ENCODE measurements at places on chromosomes 4 and X.

- DNase-seq, result no peak
These were observed 713.4 kb downstream of the PCDH18 start for GRCh38 chr4:136818811-136819330.

GRCh38 chr4:122796801-122797404, 29.7 kb upstream of the FGF2 start:
- DNase-seq, result no peak

- DNase-seq, result peak; percentile 10
These were observed 12.4 kb upstream of the PIN4 start for GRCh38 chrX:72169008-72169728.

DNA sequence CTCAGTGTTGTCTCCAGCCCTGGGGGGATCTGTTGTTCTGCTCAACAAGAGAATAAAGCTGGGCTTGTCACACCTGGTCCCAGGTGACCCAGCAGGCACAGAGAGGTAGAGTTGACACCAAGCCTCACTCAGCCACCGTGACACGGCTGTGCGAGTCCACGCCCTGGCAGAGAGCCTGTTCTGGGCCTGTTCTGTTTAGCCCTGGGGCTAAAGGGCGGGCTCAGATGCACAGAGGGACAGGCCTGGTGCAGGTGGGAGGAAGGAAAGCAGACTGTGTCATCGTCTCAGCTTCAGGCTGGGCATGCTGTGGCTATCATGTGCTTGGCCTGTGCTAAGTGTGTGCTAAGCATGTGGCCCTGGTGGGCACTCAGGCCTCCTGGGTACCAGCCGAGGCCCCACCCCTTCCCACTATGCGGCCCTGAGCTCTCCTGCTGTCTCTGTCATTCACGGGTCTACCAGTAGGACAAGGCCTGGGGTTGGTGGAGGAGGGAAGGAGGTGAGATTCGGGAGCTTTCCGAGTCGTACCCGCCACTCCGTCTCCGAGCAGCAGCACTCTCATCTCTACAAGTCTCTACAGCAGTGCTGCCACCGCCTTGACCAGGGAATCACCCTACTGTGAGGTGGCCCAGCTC, 10.8 kb downstream of the WFS1 start:
- DNase-seq, result no peak

GRCh38 chr4:15649914-15650545, 5.1 kb downstream of the FBXL5 start:
- DNase-seq, result peak; percentile 15

GRCh38 chr4:6749340-6750171, 33.0 kb upstream of the KIAA0232 start:
- DNase-seq, result no peak

- no peak for DNase-seq
These were observed 485.5 kb downstream of the TRAM1L1 start for GRCh38 chr4:116599859-116600258.

GRCh38 chr4:95693594-95693993, 144.8 kb upstream of the UNC5C start:
- DNase-seq, result no peak

- no peak for DNase-seq
These were observed 106.0 kb upstream of the PLAC1 start for GRCh38 chrX:134764202-134764785.

DNA sequence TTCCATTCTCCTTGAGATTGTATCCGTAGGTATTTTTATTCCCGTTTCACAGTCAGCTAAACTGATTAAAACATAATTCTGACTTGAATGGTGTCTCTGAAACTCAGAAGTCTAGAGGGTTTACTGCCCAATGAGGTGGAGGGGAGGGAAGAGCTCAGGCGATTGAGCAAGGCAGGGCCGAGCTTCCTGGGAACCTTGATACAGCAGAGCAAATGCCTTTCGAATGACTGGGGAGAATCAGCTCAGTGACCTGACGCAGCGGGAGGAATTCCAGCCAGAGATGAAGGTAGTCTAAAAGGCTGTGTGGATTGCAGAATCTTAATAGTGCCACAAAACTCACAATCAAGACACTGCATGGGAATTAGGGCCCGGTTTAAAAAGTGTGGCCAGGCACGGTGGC, 233.6 kb downstream of the EVC2 start:
- no peak for DNase-seq

DNA sequence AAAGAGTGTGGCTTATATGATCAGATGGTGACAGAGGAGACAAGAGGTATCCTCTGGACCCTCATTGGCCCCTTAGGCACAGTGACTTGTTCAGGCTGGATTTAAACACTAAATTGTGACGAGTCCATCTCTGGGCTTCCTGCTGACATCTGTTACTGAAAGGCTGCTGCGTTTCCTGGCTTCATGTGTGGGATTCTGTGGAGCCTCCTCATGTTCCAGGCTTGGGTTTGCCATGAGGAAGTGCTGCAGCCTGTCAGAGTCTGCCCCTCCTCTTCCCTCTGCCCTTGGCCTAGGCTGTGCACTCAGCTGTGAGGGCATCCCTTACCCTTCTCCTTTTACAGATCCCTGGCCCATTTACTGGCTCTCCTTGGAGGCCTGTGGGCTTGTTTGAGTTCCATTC, 159.1 kb upstream of the TTC29 start:
- DNase-seq, result no peak

DNA sequence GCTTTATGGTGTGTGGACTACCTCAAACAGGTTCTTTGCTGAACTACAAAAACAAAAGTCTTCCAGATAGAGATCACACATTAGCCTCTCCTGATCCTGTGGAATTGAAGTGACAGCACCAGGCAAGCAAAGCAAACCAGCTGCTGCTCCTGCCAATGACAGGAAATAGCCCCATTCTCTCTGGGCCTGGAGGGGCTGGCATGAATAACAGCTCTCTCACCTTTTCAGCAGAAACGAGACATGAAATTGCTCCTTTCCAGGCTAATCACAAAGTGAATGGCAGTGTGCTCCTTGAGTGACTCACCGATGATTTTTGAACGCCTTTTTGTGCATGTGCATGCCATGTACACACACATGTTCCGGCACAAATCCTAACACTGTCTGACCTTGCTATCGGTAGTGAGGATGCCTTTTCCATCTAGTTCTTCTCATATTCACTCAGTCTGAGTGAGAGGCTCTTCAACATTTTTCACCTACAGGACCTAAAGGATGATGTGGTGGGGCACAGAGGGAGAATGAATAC, 24.4 kb downstream of the MFAP3L start:
- DNase-seq, result no peak

DNA sequence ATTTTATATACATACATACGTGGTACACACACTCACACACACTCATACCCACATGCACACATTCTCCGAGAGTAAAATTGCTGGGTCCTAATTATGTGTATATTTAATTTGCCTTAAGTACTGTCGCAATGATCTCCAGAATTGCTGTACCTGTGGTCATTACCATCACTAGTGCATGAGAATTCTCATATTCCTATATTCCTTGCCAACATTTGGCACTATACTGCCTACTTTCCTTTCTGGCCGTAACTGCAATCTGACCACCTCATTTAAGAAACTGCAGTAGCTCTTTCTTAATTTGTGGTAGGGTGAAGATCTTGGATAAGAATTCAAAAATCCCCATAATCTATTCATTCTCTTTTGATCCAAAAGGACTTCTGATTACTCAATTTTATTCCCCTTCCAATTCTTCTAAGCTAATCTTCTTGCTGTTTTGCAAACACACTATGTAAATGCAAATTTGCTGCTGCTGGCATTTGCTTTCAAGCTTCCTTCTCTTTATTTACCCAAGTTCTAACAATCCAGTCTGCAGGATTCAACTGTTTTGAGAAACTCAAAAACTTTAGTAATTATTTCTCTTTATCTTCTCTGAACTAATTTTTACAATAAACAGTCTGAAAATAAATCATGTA, 45.1 kb downstream of the ASIC5 start:
- no peak for DNase-seq

DNA sequence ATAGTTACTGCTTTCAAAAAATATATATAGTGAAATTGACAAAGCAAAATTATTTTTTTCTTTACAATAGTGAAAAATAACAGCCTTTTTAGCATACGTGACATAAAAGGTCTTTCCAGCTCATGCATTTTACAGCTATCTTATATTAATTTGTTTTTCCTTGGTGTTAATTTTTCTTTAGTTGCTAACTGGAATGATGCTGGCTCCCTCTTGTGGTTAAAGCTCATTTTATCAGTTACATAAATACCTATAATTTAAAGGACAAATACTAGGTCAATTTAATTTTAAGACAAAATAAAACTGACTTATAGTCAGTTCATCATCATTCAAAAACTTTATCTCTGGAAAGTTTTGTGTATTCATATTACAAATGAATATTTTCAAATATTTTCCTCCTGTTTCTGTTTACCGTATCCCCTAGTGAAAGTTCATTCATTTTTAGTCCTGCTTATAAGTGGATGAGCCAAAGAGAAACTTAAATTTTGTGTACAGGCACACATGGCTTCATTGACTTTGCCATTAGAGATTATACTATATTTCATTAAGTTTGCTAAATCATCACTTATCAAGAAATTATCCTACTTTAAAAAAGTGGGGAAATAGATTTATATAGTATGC, 9.9 kb upstream of the ANAPC4 start:
- DNase-seq, result no peak

DNA sequence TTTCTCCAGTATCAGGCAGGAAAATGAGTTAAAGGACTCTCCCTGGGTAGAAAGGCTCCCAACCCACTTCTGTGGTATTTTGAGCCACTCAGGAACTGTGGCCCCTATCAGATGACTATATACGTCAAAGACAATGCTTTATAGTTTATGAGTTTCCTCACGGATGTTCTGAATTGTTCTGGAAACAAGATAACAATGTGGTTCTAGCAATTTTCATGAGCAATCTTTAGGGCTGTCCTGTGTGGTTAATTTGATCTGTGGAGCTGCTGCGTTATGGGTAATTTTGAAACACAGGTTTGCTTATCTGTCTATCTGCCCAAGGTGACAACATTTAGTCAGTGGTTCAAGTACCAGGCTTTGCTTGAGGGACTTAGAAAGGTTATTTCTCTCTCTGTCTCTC, 46.7 kb upstream of the IL2 start:
- no peak for DNase-seq

DNA sequence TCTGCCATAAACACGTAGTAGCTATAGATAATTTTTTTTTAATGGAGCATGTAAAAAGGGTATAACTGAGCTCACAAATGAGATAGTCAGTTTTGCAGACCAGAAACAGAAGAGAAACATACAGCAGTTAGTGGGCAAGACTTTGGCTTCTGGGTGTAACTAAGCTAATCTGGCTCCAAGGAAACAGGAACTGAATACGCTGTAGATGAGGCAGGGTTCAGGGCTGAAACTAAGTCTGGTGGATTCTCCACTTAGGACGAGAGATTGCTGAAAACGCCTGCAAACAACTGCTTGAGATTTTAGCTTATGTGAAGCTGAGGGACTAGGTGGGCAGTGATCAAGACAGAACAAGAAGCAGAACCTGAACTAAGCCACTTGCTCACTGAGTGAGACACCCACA, 91.7 kb downstream of the SMIM20 start:
- DNase-seq, result no peak

DNA sequence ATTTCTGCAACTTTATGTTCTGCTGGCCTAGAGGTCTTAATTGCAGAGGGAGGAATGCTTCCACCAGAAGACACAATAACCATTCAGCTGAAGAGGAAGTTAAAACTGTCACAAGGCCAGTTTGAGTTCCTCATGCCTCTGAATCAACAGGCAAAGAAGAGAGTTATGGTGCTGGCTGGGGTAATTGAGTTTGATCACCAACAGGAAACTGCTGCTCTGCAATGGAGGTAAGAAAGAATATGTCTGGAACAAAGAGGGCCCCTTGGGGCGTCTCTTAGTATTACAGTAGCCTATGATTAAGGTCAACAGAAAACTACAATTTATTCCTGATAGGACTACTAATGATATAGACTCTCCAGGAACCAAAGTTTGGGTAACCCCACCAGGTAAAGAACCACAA, 744.0 kb downstream of the FSTL5 start:
- DNase-seq, result no peak

DNA sequence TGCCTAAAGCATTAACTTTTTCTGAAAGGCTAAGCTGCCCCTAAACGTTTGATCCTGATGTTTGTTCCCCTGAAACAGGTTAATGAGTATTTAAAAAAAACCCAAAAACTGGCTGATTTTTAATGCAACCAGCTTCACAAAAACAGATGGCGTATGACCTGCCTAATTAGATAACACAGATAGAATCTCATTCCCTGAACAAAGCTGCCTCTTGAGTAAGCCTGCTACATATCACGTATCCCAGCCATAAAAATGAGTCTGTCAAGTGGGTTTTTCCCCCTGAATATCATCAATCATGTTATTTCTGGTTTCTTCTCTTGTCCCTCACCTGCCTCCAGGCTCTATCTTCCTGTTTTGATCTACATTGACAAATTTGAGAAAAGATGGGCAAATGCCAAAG, 154.2 kb upstream of the FAM9B start:
- no peak for DNase-seq

- no peak for DNase-seq
These were observed 11.7 kb upstream of the REELD1 start for GRCh38 chr4:146202665-146203064.

DNA sequence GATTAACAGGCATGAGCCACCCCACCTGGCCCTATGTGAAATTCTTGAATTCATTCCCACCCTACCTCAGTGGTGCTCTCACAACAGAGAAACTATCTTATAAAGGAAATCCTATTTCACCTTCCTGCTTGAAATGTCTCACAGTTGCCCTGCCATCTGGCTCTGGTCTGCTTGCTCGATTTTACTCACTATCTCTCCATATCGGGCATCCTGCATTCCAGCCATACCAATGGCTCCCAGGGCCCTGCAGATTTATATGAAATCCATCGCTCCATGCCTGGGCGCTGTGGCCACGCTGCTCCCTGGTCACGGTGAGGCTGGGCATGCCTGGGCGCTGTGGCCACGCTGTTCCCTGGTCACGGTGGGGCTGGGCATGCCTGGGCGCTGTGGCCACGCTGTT, 15.8 kb downstream of the SORBS2 start:
- no peak for DNase-seq

- DNase-seq, result no peak
These were observed 51.4 kb downstream of the NDST3 start for GRCh38 chr4:118085700-118086099.

DNA sequence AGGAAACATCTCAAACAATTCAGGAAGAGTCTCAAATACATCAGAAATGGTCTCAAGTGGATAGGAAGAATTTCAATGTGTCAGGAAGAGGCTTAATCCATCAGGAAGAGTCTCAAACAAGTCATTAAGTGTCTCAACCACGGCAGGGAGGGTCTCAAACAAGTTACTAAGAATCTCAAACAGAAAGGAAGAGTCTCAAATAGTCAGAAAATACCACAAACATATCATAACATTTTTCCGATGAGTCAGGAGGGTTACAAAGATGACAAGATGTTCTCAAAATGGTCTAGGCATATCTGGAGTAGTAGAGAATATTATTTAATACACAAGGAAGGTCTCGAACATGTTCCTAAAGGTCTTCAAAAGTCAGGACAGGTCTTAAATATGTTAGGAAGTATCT, 109.3 kb upstream of the USP9X start:
- DNase-seq, result no peak

DNA sequence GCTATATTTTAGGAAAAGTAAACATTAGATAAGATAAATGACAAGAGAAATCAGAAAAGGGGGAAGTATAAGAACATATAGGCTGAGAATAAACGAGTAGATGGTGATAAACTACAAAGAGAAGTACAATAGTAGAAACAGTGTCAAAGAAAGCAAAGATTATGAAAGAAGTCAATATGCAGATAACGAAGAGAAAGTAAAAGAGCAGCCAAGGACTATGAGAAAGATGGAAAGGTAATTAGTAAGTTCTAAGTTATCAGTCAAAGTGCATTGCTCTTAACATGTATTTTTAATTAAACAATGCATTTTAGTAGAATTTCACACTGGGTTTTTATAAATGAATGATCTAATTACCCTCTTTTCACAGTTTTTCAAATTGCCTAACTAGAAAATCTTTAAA, 1801.3 kb upstream of the PCDH10 start:
- no peak for DNase-seq

All from activated effector memory CD4-positive, alpha-beta T cell treated with Interleukin-2 at 50 U/mL for 16 hours (primary cell).